Activated B cell treated with CpG ODN at 0.5 μM for 24 hours (primary cell): ENCODE measurements at places on chromosomes 11 and 22. TPM values are rescaled to one million over a fixed set of nuclear protein-coding genes. Genes with fewer than 3 reads are reported as not detected.

GRCh38 chr22:37379722-37380121 lies 47.6 kb downstream of the ELFN2 start:
- no peak overlapping the region for H3K27ac ChIP-seq
- no peak overlapping the region for H3K4me3 ChIP-seq
- no peaks in the 10 kb centered on the region for H3K36me3 ChIP-seq
- H3K27me3 ChIP-seq: peaks cover 37% of the 10 kb centered on the region

Gene CELSR1
- total RNA-seq: 9.0 and 12.3 TPM in 2 replicates

Gene CHRM1
- total RNA-seq: not detected in 2 replicates

Gene OR52I1
- total RNA-seq: not detected in 2 replicates

Gene A4GALT
- total RNA-seq: 16.9 and 18.4 TPM in 2 replicates

GRCh38 chr11:130815956-130816355 lies 100.3 kb downstream of the SNX19 start:
- H3K27ac ChIP-seq: no peak overlapping the region
- H3K4me1 ChIP-seq: no peaks in the 10 kb centered on the region
- H3K36me3 ChIP-seq: no peaks in the 10 kb centered on the region
- H3K27me3 ChIP-seq: peaks cover 16% of the 10 kb centered on the region
- H3K4me3 ChIP-seq: no peak overlapping the region
- DNase-seq: no peak

DNA sequence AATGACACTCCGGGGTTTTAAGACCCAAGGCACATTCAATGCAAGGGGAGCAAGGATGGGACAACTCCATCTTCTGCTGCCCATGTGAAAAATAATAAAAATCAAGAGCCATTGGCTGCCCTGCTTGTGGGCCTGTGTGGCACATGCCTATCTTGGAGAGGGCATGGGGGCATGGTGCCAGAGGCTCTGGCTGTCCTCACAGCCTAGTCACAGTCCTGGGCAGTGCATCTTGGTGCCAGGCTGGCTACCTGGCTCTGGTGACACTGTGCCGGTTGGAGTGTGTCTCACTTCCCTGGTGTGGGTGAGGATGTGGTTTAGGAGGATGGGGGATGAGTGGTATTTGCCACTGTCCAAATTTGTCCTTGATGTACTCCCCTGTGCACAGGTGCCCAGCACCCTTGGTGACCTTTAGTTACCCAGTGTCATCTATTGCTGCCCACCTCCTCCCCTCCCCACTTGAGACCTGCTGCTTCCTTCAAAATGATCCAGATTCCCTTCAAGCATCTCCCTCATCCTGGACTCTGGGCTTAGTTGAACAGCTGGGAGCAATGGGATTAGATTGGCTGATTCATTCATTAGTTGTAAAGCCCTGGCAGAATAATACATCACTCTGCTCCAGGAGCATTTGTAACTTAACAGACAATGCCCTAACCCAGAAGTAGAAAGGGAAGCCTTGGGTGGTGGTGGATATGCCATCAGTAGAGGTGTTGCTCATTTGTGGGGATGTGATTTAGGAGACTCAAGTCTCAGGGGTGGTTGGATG lies 4.6 kb downstream of the TMEM86A start:
- peaks cover 14% of the 10 kb centered on the region for H3K27me3 ChIP-seq
- H3K27ac ChIP-seq: no peak overlapping the region
- no peak overlapping the region for H3K4me3 ChIP-seq
- H3K4me1 ChIP-seq: peaks cover 34% of the 10 kb centered on the region
- H3K36me3 ChIP-seq: no peaks in the 10 kb centered on the region

DNA sequence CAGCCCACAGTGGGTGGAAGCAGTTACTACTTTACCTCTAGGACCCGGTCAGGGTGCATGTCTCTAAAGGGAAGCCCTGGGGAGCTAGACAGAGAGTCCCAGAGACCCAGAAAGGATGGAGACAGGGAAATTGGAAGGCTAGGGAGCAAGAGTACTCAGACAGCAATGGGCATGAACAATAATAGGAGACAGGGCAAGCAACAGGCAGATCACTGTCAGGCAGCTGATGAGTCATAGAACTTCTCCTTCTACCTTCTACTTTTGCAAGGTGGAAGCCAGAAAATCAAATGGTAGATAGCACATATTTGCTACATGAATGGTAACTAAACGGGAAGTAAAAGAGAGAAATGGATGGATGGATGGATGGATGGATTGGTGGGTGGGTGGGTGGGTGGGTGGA lies 19.6 kb downstream of the CD5 start:
- no peaks in the 10 kb centered on the region for H3K27me3 ChIP-seq
- H3K27ac ChIP-seq: no peak overlapping the region
- peaks cover 1% of the 10 kb centered on the region for H3K36me3 ChIP-seq
- DNase-seq: no peak
- H3K4me3 ChIP-seq: no peak overlapping the region
- peaks cover 5% of the 10 kb centered on the region for H3K4me1 ChIP-seq

Gene JAML
- total RNA-seq: 1.2 and 1.5 TPM in 2 replicates

GRCh38 chr11:5679811-5680210 lies 5.1 kb downstream of the TRIM5 start:
- H3K27me3 ChIP-seq: no peaks in the 10 kb centered on the region
- H3K4me1 ChIP-seq: peaks cover 23% of the 10 kb centered on the region
- peaks cover 65% of the 10 kb centered on the region for H3K36me3 ChIP-seq
- no peak for DNase-seq
- H3K27ac ChIP-seq: no peak overlapping the region

DNA sequence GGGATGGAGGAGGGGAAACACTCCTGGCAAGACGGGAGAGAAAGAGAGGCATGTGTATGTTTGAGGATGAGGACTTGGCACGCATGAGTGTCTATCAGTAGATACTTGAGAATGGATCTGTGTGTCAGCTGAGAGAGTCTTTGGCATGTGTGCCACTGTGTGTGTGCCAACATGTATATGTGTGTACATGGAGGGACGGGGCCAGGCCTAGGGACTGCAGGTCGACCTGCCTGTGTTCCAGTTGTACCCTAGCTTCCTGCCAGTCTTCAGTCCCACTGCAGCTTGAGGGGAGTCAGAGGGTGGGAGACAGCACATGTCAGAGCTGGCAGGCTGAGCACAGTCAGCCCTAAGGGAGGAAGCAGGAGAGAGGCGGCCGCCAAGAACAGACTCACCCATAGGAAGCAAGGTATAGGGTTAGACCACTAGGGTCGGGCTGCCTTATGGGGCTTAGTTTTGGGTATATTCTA lies 5.6 kb downstream of the CLCF1 start:
- H3K36me3 ChIP-seq: peaks cover 61% of the 10 kb centered on the region
- no peak for DNase-seq
- no peaks in the 10 kb centered on the region for H3K27me3 ChIP-seq

Gene AP1B1
- 120 and 132 TPM in 2 replicates for total RNA-seq

Gene BIRC3
- 236 and 270 TPM in 2 replicates for total RNA-seq

Gene KLHDC7B
- 4.9 and 5.2 TPM in 2 replicates for total RNA-seq

DNA sequence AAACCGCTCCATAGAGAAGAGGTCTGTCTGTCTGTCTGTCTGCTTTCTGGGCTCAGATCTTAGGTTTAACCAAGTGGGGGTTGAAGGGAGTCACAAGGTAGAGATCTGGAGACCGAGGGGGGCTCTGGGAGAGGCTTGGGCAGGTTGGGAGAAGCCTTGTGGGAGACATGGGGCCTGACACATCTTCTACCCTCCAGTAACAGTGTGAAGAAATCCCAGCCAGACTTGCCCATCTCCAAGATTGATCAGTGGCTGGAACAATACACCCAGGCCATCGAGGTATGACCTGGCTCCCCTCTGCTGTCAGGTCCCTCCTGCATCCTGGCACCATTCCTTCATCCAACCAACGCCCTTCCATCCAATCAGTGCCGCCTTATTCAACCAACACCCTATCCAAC lies 7.4 kb downstream of the PRR33 start:
- no peak overlapping the region for H3K27ac ChIP-seq
- peak; percentile 6 for DNase-seq
- H3K27me3 ChIP-seq: no peaks in the 10 kb centered on the region
- peaks cover 11% of the 10 kb centered on the region for H3K36me3 ChIP-seq
- H3K4me1 ChIP-seq: peaks cover 36% of the 10 kb centered on the region
- H3K4me3 ChIP-seq: no peak overlapping the region

GRCh38 chr11:102685754-102686153 lies 19.8 kb downstream of the MMP27 start:
- no peak for DNase-seq
- H3K27me3 ChIP-seq: peaks cover 12% of the 10 kb centered on the region
- H3K4me3 ChIP-seq: no peak overlapping the region
- H3K36me3 ChIP-seq: no peaks in the 10 kb centered on the region
- H3K27ac ChIP-seq: no peak overlapping the region

GRCh38 chr11:17267576-17267975 lies 9.0 kb upstream of the NUCB2 start:
- peaks cover 2% of the 10 kb centered on the region for H3K27me3 ChIP-seq
- no peak for DNase-seq
- H3K36me3 ChIP-seq: no peaks in the 10 kb centered on the region
